ENCODE measurements at places on chromosomes 1 and 21.

- peak; percentile 39 for DNase-seq
Measured at GRCh38 chr1:32208469-32208868, 420 bp upstream of the DCDC2B start.

DNA sequence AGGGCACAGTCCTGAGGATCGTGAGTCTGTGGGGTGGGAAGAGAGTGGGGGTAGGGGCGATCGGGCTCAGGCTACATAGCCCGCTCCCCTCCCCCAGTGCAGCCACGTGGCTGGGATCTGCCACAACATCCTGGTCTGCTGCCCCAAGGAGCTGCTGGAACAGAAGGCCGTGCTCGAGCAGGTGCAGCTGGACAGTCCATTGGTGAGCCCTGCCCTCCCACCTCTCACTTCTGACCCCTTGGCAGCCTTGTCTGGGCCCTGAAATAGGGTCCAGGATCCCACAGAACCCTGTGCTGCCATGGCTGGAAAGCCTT is 5.0 kb downstream of the CNKSR1 start:
- DNase-seq, result no peak

DNA sequence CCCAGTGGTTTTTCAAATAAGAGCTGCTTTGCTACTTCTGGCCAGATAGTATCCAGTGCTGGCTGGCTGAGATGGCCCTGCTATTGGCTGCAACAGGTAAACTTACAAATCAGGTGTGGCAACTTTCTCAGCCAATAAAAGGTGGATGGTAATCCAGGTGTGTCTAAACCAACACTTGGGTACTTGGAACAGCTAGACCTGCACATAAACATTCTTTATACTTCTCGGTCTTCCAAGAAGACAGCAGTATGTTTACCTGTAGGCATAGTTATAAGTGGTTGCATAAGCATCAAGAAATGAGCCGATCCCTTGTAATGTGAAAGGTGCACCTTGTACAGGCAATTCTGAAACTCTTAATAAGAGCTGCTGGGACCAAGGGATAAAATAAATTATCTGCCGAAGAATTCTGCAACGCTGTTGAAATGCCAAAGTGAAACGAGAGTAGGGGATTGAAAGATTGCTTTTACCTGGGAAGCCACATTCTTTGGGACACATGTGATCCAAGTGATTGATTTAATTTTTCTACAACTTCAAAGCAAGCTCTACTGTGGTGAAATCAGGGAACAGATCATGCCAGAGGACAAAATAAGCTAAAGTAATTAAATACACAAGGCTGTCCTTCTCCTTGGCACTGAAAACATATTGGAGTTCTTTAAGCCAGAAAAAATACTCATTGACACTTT is at the start of gene CLDN8:
TSS of gene CLDN8 (minus strand) at position 57 of the 683 bp plus-strand sequence. CDS start 172 bp downstream, outside the sequence.
- DNase-seq, result no peak

GRCh38 chr1:51712590-51712989 is 95.7 kb downstream of the OSBPL9 start:
- DNase-seq, result no peak

GRCh38 chr1:225654277-225654597 is 1.3 kb upstream of the ENAH start:
- no peak for DNase-seq

DNA sequence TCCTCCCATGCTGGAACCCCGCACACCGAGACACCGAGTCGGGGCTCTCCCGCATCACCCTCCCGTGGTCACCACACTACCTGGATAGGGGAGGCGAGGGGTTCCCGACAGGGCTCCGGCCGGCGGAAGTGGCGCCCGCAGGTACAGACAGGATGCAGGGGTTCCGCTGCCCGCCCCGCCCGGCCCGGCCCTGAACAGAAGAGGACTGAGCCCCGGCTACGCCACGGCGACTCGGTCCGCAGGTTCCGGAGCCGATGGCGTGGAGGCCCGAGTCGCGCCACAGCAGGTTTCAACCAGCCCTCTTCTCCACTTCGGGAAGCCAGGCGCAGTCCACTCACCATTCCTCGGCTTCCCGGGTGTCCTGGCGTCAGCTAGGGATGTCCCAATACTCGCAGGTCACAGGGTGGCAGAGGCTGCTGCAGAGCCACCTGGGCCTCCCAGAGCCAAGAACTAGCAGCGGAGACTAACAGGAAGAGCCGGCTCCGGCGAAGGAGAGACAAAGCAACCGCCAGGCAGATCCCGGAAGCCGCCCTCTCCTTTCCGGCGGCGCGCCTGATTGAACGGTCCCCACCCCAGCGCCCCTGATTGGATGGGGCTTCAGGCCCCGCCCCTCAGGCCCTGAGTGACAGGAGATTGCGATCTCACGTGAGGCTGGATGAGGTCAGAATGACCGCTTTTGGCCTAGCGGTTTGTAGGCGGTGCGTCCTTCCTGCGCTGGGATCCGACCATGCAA is at the start of gene ZNF669:
TSS of gene ZNF669 (minus strand) at position 498 of the 733 bp plus-strand sequence. CDS start at position 341, 157 bp downstream.
- peak; percentile 98 for DNase-seq

GRCh38 chr1:48552420-48552819 is 80.4 kb upstream of the SPATA6 start:
- DNase-seq, result peak; percentile 2

DNA sequence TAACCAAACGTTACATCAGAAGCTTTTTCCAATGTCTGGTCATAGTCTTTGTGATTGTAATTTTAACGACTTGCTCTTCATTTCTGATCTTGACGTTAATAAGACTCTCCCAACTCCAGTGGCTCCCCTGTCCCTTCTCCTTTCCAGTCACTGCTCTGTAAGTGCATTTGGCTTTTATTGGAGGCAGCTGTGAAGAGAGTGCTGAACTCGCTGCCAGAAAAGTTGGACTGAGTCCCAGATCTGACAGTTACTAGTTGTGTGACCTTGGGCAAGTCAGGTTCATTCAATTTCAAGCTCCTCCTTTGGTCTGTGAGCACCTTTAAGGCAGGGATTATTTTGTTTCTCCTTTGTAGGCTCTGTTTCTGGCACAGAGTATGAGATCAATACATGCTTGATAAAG is 109.6 kb upstream of the TSPAN2 start:
- no peak for DNase-seq

- no peak for DNase-seq
Measured at GRCh38 chr1:213325482-213325881, 274.4 kb downstream of the RPS6KC1 start.

GRCh38 chr1:175842550-175842949 is 99.2 kb upstream of the TNR start:
- no peak for DNase-seq

Data from naive B cell (primary cell).